ENCODE measurements at places on chromosomes 1 and 21. TPM values are rescaled to one million over a fixed set of nuclear protein-coding genes. Genes with fewer than 3 reads are reported as not detected.

DNA sequence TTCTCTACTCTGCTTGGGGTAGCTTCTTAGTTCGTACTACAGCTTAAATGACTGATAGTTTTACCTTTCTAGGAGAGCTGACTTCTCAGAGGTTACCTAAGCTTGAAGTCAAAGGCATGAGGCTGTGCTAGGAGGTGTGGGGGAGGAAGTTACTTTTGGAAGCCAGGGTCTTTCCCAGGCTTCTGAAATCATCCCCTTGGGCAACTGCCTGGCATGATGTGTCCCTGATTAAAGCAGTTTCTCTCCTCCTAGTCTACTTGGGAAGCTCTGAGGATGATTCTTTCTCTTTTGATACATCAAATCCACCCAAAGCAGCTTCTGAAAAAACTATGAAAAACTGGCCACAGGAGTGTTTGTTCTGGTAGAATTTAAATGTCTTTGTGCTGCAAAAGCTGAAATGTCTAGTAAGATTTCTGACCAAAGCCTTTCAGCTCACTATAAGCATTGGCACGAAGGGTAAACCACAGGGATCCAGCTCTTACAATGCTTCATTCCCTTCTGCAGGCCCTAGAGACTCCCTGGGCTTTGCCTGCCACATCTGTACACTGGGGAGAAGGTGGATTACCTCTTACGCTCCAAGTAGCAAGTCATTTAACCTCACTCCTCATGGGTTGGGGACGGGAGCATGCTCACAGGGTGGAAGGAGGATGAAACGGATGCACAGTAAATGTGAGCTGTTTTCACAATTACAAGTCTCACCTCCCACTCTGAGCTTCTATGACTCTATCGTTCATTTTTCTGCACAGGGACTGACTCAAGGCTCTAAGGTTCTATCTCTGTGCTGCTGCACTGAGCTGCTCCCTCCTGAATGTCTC is 59.6 kb downstream of the RUNX1 start:
- no peak for DNase-seq

DNA sequence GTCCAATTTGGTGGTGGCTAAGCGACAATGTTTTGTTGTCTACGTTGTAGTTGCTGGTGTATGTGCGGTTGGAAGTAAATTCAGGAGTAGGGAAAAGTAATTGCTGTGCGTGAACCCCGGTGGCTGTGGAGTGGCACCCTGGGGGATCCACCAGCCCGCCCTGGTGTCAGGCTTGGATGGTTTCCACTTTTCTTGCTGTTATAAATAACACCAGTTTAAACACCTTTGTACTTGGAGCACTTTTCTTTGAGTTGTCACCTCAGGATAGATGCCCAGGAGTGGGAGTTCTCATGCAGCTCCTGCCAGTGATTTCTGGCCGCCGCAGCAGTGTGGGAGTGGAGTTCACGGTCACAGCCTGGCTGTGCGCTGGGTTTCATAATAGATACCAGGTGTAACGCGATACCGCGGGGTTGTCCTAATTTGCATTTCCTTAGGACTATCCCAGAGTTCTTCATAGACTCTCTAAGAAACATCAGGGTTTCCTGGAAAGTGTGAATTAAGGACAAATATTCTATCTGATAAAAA is 12.8 kb upstream of the TMEM200B start:
- no peak for DNase-seq

- peak; percentile 13 for DNase-seq
Measured at GRCh38 chr1:153919876-153920852, 2.6 kb downstream of the GATAD2B start.

GRCh38 chr1:18883636-18884418 is 18.5 kb downstream of the ALDH4A1 start:
- DNase-seq, result peak; percentile 86

- DNase-seq, result no peak
Measured at GRCh38 chr1:175673371-175674150, 69.8 kb downstream of the TNR start.

GRCh38 chr1:112706505-112707220 is at the start of gene RHOC:
Gene RHOC (minus strand): TSS chr1:112707127. CDS start chr1:112703799, 3,328 bp downstream.
- peak; percentile 83 for DNase-seq

- peak; percentile 20 for DNase-seq
Measured at GRCh38 chr1:2961661-2962060, 59.6 kb upstream of the ACTRT2 start.

DNA sequence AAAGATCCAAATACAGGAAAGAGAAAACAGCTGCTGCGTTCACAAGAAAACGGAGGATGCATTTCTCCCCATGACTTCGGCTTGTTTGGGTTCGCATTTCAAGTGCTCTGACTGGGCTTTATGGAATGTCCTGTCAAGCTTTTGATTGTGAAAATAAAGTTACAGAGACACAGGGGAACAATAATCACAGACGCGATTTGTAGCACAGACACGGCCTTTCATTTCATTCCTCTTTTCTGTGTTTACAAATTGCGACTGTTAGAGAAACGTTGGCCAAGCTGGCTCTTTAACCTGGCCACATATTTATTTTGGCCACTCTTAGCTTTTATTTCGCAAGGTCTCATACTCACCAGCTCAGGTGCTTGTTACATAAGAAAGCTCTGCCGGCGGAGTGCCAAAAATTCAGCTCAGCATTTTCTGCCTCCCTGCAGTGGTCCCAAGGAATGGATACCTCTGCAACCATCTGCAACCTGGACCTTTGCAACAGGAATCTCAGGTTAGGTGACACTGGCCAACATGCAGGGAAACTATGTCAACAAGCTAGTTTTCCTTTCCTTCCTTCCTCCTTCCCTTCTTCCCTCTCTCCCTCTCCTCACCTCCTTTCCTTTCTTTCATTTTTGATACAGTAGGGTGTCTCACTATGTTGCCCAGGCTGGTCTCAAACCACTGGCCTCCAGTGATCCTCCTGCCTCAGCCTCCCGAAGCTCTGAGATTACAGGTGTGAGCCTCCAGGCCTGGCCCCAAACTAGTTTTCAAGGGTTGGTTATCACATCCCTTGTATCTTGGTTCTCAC is 58.2 kb upstream of the SLC45A1 start:
- DNase-seq, result no peak

GRCh38 chr1:64984106-64984505 is 17.8 kb upstream of the JAK1 start:
- no peak for DNase-seq

DNA sequence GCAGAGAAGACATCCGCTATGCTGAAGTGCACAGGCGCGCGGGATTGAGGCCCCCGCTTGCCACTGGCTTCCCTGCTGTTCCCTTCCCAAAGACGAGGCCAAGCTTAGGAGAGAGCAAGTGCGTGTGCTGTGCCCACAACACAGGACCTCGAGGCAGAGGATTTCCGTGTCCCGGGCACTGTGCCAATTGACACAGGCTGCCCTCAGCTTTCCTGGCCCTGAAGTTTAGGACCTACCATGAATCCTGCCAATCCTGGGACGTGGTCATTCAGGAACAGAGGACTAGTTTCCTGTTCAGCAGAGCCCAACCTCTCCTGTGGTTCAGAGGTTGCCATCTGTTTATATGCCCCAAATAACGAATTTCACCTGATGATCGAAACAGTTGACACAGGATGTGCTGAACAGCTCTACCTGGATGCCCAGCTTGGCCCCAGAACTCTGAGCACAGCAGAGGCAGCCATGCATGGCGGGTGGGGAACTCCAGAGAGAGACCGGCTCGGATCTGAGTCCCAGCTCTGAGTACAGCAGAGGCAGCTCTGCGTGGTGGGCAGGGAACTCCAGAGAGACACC is 22.0 kb downstream of the SLC37A1 start:
- peak; percentile 34 for DNase-seq

GRCh38 chr1:202965422-202965821 is 1.6 kb downstream of the CYB5R1 start:
- no peak for DNase-seq

GRCh38 chr1:11350265-11350664 is 77.3 kb downstream of the UBIAD1 start:
- no peak for DNase-seq

GRCh38 chr1:94275083-94275482 is 37.7 kb upstream of the ARHGAP29 start:
- DNase-seq, result no peak

DNA sequence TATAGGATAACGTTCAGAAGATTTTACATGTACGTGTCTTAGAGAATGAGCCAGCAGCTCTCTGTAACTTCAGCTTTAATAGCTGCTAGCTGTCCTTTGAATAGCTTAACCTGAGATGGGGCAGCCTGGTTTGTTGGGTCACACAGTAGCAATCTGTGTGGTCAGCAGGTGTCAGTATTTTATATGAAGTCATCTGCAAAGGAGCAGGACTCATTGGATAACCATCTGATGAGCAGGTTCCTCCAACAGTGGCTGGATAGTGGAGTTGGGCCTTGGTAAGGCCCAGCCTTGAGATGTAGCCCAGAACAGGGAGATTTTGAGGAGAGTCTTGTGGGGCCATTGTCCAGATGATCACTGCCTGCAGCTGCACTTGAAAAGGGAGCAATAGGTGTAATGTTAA is 6.4 kb downstream of the GSTM5 start:
- DNase-seq, result no peak

GRCh38 chr1:8202182-8202905 is 115.6 kb upstream of the SLC45A1 start:
- DNase-seq, result peak; percentile 74

GRCh38 chr1:111856411-111857185 is 100.9 kb downstream of the DDX20 start:
- DNase-seq, result no peak

GRCh38 chr1:153545067-153546055 is at the start of gene S100A4:
Gene S100A4 (minus strand): TSS chr1:153545806. CDS start chr1:153544794, 1,012 bp downstream.
- DNase-seq, result peak; percentile 95

- DNase-seq, result no peak
Measured at GRCh38 chr1:150017206-150017750, 6.8 kb upstream of the OTUD7B start.

GRCh38 chr21:36437745-36438128 is 42.2 kb downstream of the CLDN14 start:
- no peak for DNase-seq

- no peak for DNase-seq
Measured at GRCh38 chr21:46555225-46555617, 49.7 kb downstream of the S100B start.

- DNase-seq, result peak; percentile 68
Measured at GRCh38 chr1:35369922-35370671, 101.6 kb downstream of the ZMYM4 start.

DNA sequence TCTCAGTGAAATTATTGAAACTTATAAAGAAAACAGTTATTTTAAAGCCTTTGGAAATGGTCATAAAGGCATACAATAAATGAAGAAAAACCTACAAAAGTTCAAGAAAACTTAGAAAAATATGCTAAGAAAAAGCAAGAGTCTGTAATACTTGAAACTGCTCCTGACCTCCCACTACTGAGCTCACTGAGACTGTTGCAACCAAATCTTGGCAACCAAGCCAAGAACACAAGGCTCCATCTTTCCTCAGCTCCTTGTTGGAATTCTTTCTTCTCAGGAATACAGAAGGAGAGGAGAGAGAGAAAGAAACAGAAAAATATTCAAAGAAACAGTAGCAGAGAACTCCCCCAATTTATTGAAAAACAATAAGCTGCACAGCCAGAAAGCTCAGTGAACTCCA is 160.5 kb downstream of the RASAL2 start:
- no peak for DNase-seq

- DNase-seq, result no peak
Measured at GRCh38 chr1:3899754-3900149, 320 bp downstream of the C1orf174 start.

GRCh38 chr1:63316984-63317816 is 5.2 kb upstream of the FOXD3 start:
- peak; percentile 77 for DNase-seq

GRCh38 chr1:230277201-230278025 is 148.7 kb downstream of the PGBD5 start:
- peak; percentile 19 for DNase-seq

Gene SLC9C2
- total RNA-seq, result not detected

Gene CSF3R
- total RNA-seq, result 3.3 TPM

Gene TMEM39B
- 6.1 TPM for total RNA-seq

Gene BCAN
- total RNA-seq, result 0.46 TPM

Gene LRRC53
- not detected for total RNA-seq

Gene MYCL
- total RNA-seq, result 1.2 TPM

Gene PRKAA2
- 77.2 TPM for total RNA-seq

Gene APOBEC4
- not detected for total RNA-seq

Gene TSPEAR
- total RNA-seq, result 0.51 TPM

Gene PIGM
- total RNA-seq, result 2.0 TPM

Gene IRF6
- 31.6 TPM for total RNA-seq

Gene LCE1C
- total RNA-seq, result not detected
